ENCODE measurements at places on chromosomes 3 and 15.

GRCh38 chr15:66572146-66572545 lies 6.3 kb upstream of the LCTL start:
- DNase-seq, result no peak

- no peak for DNase-seq
Measured at GRCh38 chr3:72434296-72434695, 413.9 kb downstream of the SHQ1 start.

DNA sequence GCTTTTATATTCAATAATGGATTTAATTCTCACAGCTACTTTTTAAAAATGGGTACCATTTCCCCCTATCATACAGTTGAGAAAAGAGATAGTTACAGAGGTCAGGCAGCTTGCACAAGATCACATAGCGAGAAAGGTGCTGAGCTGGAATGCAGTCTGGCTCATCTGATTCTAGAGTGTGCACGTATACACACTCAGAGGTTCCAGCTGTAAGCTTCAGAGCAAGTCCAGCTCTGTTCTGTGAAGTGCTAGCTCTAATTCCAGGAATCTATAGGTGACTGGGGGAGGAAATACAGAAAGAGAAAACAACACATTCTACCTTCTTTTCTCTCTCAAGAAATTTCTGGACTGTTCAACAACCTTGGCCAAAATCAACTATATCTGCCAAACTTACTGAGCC lies 318.7 kb downstream of the FOXP1 start:
- no peak for DNase-seq

DNA sequence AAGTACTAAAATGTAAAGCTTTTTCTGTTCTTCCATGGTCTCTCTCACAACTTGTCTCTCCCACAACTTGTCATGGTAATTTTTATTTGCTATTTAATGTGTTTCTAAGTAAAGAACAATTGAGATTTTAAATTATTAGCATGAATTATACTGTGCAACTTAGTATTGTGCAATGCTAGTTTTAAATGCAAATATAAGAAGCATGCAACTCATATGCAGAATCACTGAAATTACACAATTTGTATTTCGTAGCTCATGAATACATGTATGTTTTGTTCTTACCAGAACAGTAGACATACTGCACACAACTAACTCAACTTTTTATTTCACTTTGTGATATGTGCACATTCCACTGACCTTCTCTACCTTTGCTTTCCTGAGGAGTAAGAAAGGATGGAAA lies 96.5 kb downstream of the SQOR start:
- no peak for DNase-seq

DNA sequence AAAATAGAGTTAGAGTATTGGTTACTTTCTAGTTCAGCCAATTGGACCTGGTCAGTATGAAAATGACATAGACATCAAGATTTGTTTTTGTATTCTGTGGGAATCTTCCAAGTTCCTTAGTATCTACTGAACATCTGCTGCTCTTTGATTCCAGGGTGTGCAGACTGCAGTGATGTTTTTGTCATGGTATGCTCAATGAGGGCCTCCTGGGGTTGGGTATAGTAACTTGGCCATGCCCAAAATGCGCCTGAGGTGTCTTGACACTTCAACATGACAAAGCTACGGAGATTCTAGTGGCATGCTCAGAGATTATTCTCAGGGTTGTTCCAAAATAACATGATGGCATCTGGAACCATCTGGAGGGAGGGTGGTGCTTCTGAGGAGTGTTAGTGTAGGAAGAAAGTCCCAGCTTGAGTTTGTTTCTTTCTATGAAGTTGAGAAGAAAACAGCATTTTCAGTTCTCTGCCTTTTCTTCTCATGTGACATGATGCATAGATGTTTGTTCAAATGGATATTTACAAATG lies 313.5 kb upstream of the TBL1XR1 start:
- DNase-seq, result no peak
